ENCODE measurements at places on chromosomes 3 and 15. TPM values are rescaled to one million over a fixed set of nuclear protein-coding genes. Genes with fewer than 3 reads are reported as not detected.

The THRB gene
- 0.26 TPM for total RNA-seq

DNA sequence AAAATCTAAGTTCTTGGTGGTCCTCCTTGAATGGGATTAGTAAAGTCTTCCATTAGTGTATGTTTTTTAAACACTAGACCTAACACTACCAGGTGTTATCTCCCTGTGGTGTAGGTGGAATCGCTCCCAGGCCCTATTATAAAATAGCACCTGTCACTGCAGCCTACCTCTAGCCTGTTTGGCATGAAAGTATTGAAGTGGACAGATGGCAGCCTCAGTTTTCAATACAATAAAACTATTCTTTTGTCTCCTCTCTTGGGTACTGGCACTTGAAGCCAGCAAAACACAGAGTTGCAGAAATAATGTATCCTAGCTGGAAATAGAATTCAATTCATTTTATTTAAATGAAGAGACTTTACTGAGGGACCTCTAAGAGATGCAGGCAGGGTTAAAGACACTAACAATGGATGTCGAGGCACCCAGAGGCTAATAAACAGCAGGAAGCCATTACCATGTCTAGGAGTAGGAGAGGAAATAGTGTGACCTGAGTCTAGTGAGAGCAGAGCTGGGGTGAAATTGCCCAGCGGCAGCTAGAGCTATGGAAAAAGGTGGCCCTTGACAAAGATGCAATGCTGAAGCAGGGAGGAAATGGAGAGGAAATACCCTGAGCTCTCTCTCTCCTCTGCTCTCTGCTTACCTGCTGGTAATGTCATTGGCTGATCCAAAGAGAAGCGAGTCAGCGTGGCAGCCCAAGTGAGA, 49.1 kb upstream of the TMEM158 start:
- H3K4me1 ChIP-seq = peaks cover 2% of the 10 kb centered on the region
- no peaks in the 10 kb centered on the region for H3K36me3 ChIP-seq
- no peak overlapping the region for H3K4me3 ChIP-seq
- DNase-seq = peak; percentile 56

DNA sequence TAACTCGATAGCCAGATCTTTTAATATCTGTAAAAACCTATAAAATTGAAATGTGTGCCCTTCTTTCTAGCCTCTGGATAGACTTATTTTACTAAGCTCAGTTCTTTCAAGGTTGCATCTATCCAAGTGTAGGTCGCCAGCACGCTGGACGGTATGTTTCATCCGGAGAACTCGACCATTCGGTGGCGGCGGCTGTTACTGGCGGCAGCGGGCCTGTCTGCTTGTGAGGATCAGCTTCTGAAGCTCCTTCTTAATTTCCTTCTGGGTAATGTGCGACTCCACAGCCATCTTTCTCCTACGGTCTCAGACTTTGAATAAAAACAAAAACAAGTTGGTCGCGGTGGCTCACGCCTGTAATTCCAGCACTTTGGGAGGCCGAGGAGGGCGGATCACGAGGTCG, 4.1 kb downstream of the PP2D1 start:
- H3K27ac ChIP-seq = no peak overlapping the region
- no peaks in the 10 kb centered on the region for H3K4me1 ChIP-seq
- H3K4me3 ChIP-seq = no peak overlapping the region
- no peaks in the 10 kb centered on the region for H3K27me3 ChIP-seq
- H3K36me3 ChIP-seq = no peaks in the 10 kb centered on the region

The MORC1 gene
- not detected for total RNA-seq

- no peaks in the 10 kb centered on the region for H3K4me1 ChIP-seq
- no peaks in the 10 kb centered on the region for H3K27me3 ChIP-seq
Measured at GRCh38 chr3:5891711-5892110, 704.2 kb downstream of the EDEM1 start.

DNA sequence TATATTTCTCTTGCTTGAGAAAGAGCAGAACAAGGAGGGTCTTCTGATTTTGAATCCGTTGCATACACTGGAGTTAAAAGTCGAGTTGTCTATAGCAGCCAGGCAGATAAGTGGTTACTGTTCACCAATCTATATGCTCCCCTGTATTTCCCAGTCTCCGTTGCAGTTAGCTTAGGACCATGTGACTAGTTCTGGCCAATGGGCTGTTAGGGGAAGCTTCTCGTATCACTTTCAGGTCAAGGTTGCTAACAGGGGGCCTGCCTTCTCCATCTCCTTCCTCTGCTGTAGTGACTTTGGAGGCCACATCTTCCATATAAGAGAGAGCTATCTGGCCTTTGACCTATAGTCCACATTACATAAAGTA, 188.5 kb upstream of the KBTBD8 start:
- no peaks in the 10 kb centered on the region for H3K36me3 ChIP-seq
- peaks cover 4% of the 10 kb centered on the region for H3K4me1 ChIP-seq

GRCh38 chr3:71153713-71154112, 429.8 kb downstream of the FOXP1 start:
- peaks cover 24% of the 10 kb centered on the region for H3K4me1 ChIP-seq
- H3K27ac ChIP-seq = no peak overlapping the region
- H3K36me3 ChIP-seq = no peaks in the 10 kb centered on the region
- no peaks in the 10 kb centered on the region for H3K27me3 ChIP-seq
- no peak overlapping the region for H3K4me3 ChIP-seq
- DNase-seq = no peak

GRCh38 chr15:64158363-64159134, 4.3 kb downstream of the PPIB start:
- H3K36me3 ChIP-seq = peaks cover 53% of the 10 kb centered on the region
- H3K4me3 ChIP-seq = no peak overlapping the region
- no peak for DNase-seq
- H3K4me1 ChIP-seq = peaks cover 8% of the 10 kb centered on the region

The PDZRN3 gene
- 10.4 TPM for total RNA-seq

The ULK3 gene
- 28.8 TPM for total RNA-seq

The USP4 gene
- total RNA-seq = 39.7 TPM

- H3K4me3 ChIP-seq = no peak overlapping the region
- H3K27ac ChIP-seq = no peak overlapping the region
- no peaks in the 10 kb centered on the region for H3K27me3 ChIP-seq
- no peak for DNase-seq
- H3K36me3 ChIP-seq = no peaks in the 10 kb centered on the region
Measured at GRCh38 chr3:49657208-49657915, 16.8 kb upstream of the APEH start.

DNA sequence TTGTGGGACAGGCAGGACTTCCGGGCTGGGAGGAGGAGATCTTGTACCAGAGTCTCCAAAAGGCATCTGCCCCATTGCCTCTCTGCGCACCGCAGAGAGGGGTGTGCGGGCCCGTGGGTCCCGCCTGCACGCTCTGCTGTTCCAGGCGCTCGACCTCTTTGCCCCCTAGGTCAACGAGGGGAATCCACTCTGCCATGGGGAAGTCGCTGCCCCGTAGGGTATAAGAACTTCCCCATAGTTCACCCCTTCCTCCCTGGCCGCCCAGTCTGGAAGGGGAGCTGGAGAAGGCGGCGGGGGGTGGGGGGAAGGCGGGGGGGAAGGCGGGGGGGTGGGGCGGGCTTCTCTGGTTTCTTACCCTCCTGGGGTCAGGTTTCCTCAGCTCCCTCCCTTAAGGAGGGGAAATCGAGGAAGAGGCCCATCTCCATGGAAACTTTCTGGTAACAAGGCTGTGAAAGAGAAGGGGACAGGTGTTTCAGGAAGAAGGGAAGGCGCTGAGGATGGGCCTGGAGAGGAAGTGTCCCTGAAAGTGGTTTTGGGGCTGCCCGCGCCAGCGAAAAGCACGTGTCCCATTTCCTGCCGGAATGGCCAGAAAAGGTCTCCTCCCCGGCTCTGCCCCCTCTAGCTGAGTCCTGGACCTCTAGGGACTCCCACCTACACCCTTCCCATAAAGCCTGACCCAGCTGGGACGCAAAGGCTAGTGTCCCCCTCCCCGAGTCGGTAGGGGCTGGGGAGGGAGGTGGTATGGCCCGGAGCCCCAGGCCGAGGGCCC, 27.5 kb downstream of the NR1I2 start:
- DNase-seq = no peak
- no peak overlapping the region for H3K27ac ChIP-seq
- no peaks in the 10 kb centered on the region for H3K27me3 ChIP-seq
- no peaks in the 10 kb centered on the region for H3K36me3 ChIP-seq
- no peak overlapping the region for H3K4me3 ChIP-seq
- H3K4me1 ChIP-seq = no peaks in the 10 kb centered on the region

The CCDC39 gene
- 0.32 TPM for total RNA-seq

The EHHADH gene
- 73.7 TPM for total RNA-seq

The SYNPR gene
- total RNA-seq = not detected

GRCh38 chr3:173841334-173841733, 443.8 kb downstream of the NLGN1 start:
- H3K4me3 ChIP-seq = peak overlapping the region; percentile 2
- no peak overlapping the region for H3K27ac ChIP-seq
- H3K4me1 ChIP-seq = no peaks in the 10 kb centered on the region
- no peaks in the 10 kb centered on the region for H3K27me3 ChIP-seq
- H3K36me3 ChIP-seq = no peaks in the 10 kb centered on the region

The AP3B2 gene
- total RNA-seq = 21.5 TPM

DNA sequence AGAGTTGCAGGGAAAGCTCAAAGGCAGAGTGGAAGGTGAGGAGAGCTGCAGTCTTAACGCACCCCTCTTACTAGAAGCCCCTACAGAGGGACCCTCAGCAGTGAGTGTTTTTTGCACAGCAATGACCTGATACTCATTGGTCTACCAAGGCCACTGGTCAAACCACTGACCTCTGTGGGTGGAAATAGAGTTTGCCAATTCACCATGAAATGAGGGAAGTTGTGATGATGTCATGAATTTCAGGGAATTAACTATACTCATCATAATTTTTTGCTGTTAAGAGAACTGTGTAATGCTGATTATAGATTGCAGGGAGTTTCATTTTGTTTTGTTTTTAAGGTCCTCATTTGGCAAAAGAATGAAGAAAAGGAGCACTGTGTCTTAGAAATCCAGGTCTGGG, 101.7 kb upstream of the SMAD3 start:
- no peak for DNase-seq
- H3K4me1 ChIP-seq = no peaks in the 10 kb centered on the region
- no peak overlapping the region for H3K4me3 ChIP-seq
- no peaks in the 10 kb centered on the region for H3K27me3 ChIP-seq

DNA sequence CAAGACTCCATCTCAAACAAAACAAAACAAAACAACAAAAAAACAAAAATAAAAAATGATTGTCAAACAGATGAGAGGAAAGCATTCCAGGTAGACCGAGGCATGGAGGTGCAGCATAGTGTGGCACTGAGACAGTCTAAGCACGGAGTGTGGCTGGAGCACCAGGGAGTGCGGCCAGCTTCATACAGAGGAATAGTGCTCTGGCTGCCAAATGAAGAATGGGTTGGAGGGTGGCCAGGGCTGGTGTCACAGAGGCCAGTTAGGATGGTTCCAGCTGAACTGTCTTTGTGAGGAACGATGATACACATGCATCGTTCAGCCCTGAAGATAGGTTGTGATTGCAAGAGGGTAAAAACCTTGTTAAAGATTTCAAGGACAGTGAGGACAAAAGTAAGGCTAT, 28.3 kb downstream of the MITF start:
- no peak overlapping the region for H3K4me3 ChIP-seq
- H3K27me3 ChIP-seq = no peaks in the 10 kb centered on the region
- no peaks in the 10 kb centered on the region for H3K36me3 ChIP-seq
- H3K4me1 ChIP-seq = peaks cover 10% of the 10 kb centered on the region
- H3K27ac ChIP-seq = no peak overlapping the region

DNA sequence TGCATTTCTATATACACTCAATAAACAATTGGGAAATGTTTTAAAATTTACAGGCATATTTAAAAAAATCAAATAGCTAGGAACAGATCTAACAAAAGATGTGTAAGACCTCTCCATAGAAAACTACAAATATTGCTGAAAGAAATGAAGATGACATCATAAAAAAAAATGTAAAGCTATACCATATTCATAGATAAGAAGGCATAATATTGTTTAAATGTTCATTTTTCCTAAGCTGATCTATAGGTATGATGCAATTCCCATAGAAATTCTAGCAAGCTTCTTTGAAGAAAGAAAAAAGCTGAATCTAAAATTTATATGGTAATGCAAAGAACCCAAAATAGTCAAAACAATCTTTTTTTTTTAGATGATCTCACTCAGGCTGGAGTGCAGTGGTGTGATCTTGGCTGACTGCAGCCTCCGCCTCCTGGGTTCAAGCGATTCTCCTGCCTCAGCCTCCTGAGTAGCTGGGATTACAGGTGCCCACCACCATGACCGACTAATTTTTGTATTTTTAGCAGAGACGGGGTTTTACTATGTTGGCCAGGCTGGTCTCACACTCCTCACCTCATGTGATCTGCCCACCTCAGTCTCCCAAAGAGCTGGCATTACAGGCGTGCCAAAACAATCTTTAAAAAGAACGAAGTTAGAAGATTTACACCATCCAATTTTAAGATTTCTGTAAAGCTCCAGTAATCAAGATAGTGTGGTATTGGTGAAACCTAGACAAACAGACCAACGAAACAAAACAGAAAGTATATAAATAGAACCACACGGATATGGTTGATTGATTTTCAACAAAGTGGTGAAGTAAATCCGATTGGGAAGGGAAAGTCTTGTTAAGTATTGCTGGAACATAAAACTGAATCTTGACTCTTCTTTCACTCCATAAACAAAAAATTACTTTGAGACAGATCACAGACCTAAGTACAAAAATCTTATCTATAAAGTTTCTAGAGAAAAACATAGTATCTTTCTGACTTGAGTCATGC, 6.3 kb upstream of the BHLHE40 start:
- no peaks in the 10 kb centered on the region for H3K36me3 ChIP-seq
- no peak overlapping the region for H3K4me3 ChIP-seq
- no peak for DNase-seq
- H3K27ac ChIP-seq = no peak overlapping the region
- peaks cover 9% of the 10 kb centered on the region for H3K27me3 ChIP-seq

GRCh38 chr15:68410466-68411342, 21.3 kb downstream of the ITGA11 start:
- no peak overlapping the region for H3K4me3 ChIP-seq
- H3K27ac ChIP-seq = no peak overlapping the region
- H3K4me1 ChIP-seq = no peaks in the 10 kb centered on the region
- no peak for DNase-seq
- H3K27me3 ChIP-seq = peaks cover 4% of the 10 kb centered on the region

- no peaks in the 10 kb centered on the region for H3K36me3 ChIP-seq
- DNase-seq = no peak
- H3K4me1 ChIP-seq = peaks cover 3% of the 10 kb centered on the region
Measured at GRCh38 chr3:80559701-80560100, 791.9 kb upstream of the ROBO1 start.

The C3orf20 gene
- total RNA-seq = not detected

DNA sequence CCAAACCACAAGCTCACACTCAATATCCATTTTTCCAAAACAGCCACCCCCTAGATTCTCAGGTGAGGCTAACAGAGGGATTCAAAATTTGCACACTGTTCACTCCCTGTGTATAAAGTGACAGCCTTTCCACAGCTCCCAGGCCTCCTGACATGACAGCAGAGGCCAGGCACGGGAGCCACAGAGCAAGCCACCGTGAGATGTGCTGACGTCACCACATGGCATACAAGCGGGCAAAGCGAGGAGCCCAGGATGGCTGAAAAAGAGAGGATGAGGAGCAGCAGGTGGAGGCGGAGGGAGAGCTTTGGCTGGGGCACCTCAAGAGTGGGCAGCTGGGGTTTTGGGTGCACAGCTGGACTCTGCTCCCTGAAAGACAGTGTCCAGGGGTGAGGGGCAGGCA, 27.1 kb downstream of the EHD4 start:
- H3K4me3 ChIP-seq = no peak overlapping the region
- H3K27ac ChIP-seq = peak overlapping the region; percentile 81
- H3K27me3 ChIP-seq = no peaks in the 10 kb centered on the region
- H3K4me1 ChIP-seq = peaks cover 4% of the 10 kb centered on the region

All from endodermal cell (in vitro differentiated cells).